ENCODE measurements at places on chromosomes 11 and 22.

DNA sequence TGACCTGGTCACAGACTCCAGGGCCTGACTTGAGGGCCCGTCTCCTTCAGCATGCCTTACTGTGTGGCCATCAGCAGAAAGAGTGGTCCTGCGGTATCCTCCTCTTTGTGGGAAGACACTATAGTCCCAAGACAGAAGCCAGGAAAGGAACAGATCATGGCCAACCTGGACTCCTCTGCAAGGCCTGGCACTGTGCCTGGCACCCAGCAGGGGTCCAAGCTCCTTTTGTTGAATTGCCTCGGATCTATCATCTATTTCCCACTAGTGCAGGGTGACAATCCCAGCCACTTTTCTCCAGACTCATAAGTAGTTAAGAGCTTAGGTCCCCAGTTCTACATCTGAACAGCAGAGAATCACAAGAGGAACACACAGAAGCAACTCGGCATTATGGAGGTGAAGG is 27.0 kb downstream of the DSCAML1 start:
- no peak for DNase-seq

DNA sequence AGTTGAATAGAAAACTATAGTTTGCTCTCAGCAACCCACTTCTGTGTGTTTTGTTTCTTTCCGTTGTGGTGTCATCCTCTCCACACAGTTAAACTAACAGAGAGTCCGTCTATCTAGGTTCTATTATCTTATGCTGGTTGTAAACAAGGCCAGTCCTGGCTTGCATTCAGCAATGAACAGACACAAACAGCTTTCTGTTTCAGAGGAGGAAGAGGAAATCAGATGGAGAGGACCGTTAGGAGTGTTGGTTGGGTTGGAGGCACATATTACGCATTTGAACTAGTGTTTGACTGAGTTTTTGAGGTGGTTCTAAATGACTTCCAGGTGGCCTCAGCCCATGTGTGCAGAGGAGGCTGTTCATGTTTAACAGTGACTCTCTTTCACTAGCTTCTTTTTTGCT is 129.5 kb upstream of the SORL1-AS1 start:
- DNase-seq = no peak

DNA sequence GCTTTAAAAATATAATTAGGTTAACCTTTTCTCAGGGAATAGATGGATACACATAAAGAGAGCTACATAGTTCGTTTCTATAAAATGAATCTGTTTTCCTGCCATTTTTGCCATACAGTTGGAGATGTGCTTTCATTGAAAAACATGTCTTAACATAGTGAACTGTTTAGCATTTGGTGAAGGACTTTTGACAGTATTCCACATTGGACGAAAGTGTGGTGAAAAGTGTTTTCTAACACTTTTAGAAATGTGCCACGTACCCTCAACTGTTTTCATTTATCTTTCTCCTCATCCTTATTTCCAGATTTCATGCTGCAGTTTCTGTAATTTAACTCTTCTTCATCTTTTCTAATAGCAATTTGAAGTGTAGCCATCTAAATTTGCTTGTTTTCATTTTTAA is 249.1 kb upstream of the MTNR1B start:
- no peak for DNase-seq

- no peak for DNase-seq
Observed at GRCh38 chr11:47924184-47924691, 56.1 kb upstream of the PTPRJ start.

- DNase-seq = no peak
Observed at GRCh38 chr22:37231406-37232139, 12.5 kb downstream of the RAC2 start.

DNA sequence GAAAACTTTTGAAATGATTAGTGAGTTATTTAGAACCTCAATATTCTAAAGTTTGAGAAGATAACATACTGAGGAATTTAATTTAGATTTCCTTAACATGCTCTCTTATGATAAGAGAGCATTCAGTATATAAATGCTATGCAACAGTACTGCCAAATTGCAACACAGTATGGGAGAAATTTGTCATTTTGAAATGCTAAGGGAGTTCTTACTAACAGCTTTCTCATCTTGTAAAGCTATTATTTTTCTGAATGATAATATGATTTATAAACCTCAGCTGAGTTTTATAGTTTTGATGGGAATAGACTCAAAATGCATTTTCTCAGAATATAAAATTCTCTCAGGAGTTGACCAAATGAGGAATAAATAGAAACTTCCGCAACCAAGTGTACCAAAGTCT is 108.4 kb downstream of the SPON1 start:
- DNase-seq = no peak

DNA sequence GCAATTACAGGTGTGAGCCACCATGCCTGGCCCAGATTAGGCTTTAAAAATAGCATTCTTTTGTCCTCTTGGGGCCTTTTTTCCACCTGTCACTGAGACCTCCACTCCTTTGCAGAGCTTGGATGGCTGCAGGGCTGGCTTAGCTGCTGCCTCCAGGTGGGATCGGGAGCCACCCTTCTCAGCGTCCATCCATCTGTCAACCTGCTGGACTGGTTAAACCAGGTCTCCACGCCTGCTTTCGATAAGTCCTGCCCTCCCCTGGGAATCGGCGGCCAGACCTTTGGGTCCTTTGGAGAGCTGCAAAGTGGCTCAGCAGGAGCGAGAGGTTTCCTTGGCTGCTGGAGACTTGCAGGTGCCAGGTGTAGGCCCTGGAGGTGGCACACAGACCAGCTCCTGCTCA is 23.4 kb upstream of the GRAMD4 start:
- no peak for DNase-seq

DNA sequence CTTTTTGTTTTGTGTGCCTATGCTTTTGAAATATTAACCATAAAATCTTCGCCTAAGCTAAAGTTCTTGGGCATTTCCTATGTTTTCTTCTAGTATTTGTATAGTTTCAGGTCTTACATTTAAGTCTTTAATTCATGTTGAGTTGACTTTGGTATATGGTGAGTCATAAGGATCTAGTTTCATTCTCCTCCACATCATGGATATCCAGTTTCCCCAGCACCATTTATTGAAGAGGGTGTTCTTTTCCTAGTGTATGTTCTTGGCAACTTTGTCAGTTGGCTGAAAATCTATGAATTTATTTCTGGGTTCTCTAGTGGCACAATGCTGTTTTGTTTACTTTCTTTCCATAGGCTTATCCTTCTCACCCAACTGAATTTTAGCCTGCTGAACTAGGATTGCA is 49.0 kb downstream of the CTSC start:
- DNase-seq = no peak

DNA sequence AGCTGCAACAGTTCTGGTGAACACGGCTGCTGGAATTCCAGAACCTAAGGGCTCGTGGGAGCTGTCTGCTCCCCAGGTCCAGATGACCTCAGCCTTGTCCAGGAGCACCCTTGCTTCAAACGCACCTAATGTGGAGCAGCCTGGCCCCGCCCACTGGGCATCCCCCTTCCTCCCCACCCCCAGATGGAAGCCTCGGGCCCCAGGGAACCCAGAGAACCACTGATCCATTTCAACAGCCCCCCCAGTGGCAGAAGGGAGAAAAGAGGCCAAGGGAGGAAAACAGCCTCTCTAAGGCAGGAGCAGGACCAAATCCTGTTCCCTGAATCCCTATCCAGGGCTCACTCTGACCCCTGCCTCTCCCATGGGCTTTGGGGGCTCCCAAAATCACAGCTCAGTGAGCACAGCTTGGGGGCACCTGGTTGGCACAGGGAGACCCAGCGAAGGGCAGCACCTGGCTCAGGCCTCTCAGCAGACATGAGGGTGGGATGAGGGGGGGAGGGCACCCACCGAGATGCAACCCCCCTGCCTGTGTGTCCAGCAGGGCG is 1.2 kb downstream of the CYTH4 start:
- no peak for DNase-seq

- DNase-seq = no peak
Observed at GRCh38 chr11:49995565-49995964, 13.2 kb upstream of the OR4C12 start.

DNA sequence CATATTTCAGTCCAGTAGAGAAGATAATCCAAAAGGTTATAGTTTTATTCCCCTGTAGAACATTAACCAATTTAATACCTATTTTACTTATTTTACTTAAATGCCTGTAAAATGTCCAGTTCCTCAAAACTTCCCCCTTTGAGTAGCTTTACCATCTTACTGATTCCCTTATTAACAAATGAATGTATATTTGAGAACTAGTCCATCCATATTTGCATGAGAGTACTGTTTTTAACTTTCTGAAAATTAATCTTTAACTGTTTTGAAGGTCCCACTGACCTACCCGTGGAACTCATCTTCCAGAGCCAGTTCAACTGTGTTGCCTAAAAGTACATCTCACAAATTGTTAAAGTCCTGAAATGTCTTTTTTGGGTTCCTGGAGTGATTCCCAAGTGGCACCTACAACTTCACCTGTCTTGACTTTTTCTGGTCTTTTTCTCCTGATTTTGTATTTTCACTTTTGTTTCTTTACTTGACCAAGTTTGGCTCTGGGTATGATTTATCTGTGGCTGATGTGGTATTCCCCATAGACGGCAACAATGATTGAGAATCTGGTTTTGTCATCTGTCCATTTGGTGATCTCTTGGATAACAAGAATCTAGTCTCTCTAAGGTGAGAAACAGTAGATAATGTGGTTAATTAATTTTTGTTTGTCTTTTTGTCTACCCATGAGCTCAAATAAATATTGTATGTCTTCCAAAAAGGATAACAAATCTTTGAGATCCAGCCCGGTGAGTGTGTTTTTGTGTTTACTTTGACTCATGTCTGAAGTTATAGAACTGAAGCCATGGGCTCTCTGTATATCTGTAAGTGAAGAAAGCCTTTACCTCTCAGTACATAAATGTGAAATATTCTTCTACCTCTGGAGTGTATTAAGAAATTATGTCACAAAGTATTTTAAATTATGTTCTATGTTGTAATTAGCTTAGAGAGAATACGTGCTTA is 174.2 kb downstream of the ETS1 start:
- DNase-seq = no peak

GRCh38 chr11:131204765-131205380 is 165.5 kb upstream of the NTM start:
- DNase-seq = no peak

- no peak for DNase-seq
Observed at GRCh38 chr11:108923413-108923812, 258.5 kb downstream of the DDX10 start.

DNA sequence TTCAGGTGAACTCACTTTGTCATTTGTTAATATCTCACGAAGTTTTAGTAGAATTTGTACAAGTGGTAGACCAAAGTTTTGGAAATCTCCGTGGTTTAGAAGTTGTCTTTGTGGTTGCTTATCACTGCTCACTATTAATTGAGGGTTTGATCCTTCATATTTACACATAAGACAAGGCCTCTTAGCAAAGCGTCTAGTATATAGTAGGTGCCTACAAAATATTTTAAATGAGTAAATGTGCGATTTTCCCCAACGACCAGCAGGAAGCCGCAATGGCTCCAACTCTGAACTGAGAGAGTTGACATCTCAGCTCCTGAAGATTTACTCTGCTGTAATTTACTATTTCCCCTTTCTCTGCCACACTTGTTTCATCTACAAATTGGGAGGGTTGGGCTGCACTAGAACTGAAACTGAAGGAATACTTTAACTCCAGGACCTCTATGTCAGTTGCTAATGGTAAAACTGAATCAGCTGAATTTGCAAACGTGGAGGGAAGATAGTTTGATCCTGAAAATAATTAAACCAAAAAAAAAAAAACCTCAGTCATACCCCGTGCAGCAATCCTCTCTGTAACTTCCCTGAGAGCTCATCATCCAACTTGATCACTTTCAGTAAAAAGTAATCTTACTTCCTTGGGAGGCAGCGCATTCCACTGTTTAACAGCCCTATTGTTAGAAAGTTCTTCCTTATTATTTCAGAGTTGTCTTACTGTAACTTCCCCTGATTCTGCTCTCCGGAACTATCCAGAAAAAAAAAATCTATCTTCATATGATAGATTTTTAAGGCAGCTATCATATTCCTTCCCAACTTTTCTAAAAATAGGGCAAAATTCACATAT is 1.3 kb upstream of the SBF2 start:
- no peak for DNase-seq

GRCh38 chr11:33695051-33695566 is 5.5 kb downstream of the C11orf91 start:
- DNase-seq = no peak

DNA sequence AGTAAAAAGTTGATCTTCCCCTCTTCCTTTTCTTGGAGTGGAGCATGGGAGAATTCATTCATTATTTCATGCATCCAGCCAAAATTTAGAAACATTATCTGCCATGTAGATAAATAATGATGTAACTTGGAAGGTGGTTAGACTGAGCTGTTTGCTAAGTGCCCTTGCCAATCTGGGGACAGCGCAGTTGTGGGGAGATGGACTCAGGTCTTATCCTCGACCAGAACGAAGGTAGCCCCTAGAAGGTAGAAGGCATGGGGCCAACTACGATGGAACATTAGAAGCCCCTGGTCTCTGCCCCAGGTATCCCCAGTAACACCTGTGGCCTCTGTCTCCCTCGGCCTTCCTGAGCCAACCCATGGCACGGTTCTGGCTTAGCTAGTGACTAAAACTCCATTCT is 53.0 kb upstream of the TIMP3 start:
- DNase-seq = no peak

DNA sequence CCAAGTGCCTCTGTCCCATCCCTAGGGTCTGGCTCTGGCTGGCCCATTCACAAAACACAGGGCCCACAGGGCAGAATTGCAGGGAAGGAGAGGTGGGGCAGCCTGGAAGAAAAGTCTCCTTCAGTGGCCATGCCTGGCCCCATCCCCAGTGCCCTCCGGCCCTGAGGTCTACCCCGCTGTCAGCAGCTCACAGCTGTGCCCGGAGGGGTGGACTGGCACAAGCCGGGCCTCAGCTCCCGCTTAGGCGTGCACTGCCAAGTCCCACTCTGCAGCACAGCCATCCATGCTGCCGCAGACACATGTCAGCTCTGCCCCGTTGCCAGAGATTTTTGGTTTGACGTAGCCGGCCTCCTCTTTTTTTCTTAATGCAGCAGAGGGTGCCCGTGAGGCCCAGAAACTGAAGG is 3.9 kb upstream of the SCN2B start:
- peak; percentile 89 for DNase-seq

- DNase-seq = no peak
Observed at GRCh38 chr11:113675565-113675964, 30.5 kb downstream of the TMPRSS5 start.

DNA sequence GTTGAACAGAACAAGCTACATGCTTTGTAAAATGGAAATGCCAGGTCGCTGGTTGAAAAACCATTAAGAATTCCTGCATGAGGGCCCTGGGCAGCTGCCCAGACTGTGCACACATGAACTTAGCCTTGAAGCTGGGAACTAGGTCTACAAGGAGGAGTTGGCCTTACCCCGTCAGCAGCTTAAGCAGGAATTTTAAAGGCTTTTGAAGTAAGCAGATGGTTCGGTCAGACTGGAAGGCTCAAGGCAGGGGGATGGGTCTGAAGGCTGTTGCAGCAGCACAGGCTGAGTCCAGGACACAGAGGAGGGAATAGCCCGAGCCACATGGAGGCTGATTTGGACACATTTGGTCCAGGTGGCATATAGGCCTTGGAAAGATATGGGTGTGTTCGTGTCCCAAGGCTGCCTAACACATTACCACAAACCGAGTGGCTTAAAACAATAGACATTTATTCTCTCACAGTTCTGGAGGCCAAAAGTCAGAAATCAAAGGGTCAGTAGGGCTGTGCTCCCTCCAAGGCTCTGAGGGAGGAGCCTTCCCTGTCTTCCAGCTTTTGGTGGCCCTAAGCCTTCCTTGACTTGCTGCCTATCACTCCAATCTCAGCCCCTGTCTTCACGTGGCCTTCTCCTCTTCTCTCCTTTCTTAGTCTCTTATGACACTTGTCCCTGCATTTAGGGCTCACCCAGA is 11.6 kb downstream of the LIF start:
- no peak for DNase-seq

- no peak for DNase-seq
Observed at GRCh38 chr11:27319072-27319471, 43.9 kb downstream of the CCDC34 start.

- no peak for DNase-seq
Observed at GRCh38 chr11:67562963-67563704, 20.5 kb upstream of the GSTP1 start.

- no peak for DNase-seq
Observed at GRCh38 chr11:62025487-62026105, 58.2 kb upstream of the FTH1 start.

Measured in cerebellar nuclear complex (tissue), 1 donor.